ENCODE measurements at places on chromosomes 3 and 15.

- DNase-seq = no peak
These were observed 70.7 kb upstream of the KCNMB2 start for GRCh38 chr3:178465260-178466180.

GRCh38 chr3:152374262-152374990 lies 105.7 kb downstream of the MBNL1 start:
- no peak for DNase-seq

- DNase-seq = no peak
These were observed 36.2 kb upstream of the PLSCR2 start for GRCh38 chr3:146505516-146505915.

DNA sequence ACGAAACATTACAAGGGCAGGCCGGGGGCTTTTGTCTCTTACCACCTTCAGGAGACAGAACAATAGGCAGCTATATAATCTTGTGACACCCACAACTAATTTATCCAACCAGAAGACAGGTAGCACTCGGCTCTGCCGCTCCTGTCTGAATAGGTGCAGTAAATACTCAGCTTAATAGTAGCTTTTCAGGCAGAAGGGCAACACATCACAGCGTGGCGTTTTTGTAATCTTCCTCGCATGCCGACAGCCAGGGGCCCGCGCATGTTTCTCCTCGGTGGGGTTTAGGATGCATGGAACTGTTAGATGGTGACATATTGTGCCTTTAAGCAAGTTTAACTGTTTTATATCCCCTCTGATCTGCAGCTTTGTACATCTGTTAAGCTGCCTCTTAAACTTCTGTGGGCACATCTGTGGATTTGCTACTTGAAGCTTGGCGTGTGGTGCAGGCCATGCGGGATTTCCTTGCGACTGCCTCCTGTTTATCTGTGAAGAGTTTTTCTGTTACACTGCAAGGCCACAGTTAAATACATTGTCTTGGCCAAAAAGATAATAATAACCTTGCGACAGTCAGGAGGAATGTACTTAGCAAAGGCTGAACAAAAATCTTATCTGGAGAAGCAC lies 123.2 kb upstream of the BNIP2 start:
- no peak for DNase-seq

- DNase-seq = no peak
These were observed 4.6 kb downstream of the BCL6 start for GRCh38 chr3:187740421-187741399.

DNA sequence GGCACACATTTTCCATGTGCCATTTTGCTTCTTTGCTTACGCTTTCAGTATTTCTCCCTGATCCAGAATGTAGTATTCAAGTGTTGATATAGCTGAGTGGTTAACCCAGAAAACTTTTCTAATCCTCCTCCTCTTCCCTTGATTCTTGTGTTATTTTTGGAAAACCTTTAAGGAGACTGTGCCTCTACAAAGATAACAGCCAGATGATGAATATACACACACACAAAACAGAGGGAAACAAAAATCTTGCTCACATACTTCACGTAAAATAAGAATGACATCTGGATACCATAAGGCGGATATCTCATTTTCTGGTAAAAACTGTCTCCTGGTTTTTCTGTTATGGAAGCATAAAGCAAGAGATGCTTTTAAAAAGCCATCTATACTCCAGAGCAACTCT lies 295.8 kb upstream of the THBS1 start:
- DNase-seq = no peak

DNA sequence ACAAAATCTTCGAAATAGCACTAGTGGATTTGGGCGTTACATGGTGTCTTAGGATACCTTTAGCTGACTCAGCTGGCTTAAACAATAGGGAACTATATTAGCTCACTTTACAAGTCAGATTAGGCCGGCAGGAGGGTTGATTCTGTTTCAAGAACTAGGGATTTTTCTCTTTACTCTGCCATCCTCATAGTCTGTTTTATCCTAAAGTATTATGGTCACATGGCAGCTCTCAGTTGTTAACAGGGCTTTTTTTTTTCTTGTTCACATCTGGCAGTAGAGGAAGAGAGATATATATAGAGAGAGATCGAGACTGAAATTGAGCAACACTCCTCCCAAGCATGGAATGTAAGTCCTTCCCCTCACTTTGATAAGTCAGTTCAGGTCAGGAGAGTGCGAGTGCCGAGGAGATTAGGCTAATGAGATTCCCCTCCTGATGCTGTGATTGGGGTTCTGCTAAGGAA lies 32.9 kb downstream of the CHP1 start:
- DNase-seq = no peak

DNA sequence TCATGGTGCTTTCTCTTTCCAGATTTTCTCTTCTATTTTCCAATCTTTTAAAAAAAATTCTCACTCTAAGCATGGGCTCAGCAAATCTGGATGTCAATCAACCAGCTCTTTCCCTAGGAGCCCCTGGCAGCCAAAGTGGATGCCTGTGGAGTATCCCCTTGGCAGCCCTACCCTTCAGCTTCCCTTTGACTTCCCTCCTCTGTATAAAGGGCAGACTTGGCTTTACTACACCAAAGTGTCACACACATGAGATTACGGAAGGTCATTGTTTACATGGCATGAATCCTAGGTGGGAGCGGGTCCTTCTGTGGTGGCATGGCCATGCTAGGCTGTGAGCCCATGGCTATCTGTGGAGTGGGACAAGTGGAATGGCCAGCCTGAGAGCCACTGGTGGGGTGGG lies 379.9 kb downstream of the GABRB3 start:
- no peak for DNase-seq

GRCh38 chr3:16264174-16264707 lies 502 bp downstream of the DPH3 start:
- peak; percentile 31 for DNase-seq

DNA sequence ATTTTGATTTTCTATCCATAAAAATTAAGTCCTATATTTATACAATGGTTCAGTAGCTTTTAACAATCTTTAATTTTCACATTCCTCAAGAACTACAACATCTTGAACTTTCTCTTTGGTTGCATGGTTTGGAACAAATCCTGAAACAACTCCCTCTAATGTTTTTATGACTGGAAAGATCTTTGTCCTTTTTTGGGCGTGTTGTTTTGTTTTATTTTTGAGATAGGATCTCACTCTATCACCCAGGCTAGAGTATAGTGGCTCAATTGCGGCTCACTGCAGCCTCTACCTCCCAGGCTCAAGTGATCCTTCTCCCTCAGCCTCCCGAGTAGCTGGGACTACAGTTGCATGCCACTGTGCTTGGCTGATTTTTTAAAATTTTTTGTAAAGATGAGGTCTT lies 4.0 kb downstream of the STX19 start:
- no peak for DNase-seq

DNA sequence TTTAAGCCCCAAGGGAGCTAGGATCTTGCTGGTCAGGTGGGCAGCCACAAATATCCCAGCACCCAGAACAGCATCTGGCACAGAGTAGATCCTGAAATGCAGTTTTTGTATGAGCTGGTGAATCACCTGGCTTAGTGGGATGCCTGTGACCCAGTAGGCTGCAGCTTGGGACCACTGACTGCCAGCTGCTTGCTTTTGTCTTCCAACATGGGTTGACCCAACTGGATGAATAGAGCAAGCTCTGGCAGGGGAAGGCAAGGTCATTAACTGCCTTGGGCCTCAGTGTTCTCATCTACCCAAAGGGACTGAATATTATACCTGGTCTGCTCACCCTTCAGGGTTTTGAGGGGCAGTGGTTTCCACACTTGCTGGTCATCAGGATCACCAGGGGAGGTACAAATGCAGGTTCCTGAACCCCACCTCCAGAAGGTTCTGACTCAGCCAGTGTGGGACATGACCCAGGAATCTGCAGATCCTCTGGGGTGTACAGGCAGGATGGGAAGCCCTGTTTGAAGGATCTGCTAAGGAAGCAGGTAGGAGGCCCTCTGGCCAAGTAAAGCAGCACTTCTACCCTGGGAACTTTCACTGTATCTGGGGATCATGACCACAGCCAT lies 55.4 kb downstream of the ITGA11 start:
- no peak for DNase-seq
